ENCODE measurements at places on chromosomes 5 and 9.

- no peak for DNase-seq
Observed at GRCh38 chr5:96374653-96375052, 58.4 kb downstream of the PCSK1 start.

- no peak for DNase-seq
Observed at GRCh38 chr5:33310451-33310850, 130.3 kb upstream of the TARS1 start.

DNA sequence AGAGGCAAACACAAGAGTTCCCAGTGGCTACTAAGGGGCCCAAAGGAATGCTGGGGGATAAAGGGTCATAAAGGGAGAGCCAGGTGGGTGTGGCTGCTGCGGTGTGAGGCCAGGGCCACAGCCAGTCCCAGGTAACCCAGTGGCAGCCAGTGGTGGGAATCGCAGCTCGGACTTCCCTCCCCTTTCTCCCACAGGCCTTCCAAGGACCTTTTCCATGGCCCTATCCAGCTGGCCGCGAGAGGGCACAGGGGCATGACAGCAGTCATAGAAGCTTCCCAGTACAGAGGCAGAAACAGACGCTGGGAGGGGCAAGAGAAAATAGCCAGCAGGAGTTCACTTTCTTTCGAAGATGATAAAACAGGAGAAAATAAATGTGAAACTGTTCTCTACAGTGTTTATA is 257.6 kb downstream of the SEMA5A start:
- DNase-seq = peak; percentile 63

DNA sequence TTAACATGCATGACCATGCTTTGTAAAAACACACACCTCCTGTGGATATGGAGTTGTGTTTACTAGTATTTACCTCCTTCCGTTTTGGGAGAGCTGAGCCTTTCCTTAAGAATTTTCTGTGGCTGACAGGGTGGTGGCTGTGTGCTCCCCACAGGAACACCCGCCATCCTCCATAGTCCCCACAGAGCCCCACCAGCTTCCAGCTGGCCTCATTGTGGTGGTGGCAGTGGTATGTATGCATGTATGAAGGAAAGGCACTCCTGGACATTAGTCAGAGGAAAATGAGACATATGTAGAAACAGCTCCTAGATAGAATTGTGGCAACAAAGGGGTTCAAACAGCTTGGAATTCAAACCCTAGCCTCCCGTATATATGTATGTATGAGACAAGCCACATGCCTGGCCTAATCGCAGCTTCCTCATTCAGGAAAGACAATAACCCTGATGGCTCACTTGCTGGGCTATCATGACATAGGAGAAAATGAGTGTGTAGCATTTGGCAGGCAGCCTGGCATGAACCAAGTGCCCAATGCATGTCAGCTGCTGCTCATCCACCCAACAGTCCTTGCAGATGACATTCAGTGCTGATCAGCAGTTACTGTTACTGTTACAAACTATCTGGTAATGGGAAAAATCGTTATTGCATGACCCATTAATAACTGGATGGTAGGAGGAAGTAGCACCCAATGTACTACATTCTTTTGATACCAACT is 459.7 kb downstream of the EBF1 start:
- no peak for DNase-seq

DNA sequence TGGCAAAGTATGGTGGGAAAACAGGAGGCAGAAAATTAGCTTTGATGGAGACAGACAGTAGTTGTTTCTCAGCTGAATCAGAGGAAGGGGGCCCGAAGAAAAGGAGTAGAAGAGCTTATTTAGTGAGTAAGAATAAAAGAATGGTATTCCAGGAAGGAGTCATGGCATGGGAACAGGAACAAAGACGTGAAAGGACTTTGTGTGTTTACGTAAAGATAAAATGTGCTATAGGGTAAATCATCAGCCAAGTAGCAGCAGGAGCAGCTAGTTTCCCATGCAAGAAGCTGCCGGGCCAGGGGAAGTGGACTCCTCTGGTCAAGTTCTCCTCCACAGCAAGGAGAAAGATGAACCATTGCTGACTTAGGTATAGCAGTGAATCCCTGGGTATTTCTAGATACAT is 454.5 kb downstream of the HINT1 start:
- DNase-seq = no peak

GRCh38 chr5:173290477-173291131 is 37.6 kb downstream of the STC2 start:
- no peak for DNase-seq

GRCh38 chr5:178739452-178740180 is 9.2 kb upstream of the ZNF354A start:
- DNase-seq = no peak

- no peak for DNase-seq
Observed at GRCh38 chr5:178992291-178992895, 2.7 kb downstream of the GRM6 start.

DNA sequence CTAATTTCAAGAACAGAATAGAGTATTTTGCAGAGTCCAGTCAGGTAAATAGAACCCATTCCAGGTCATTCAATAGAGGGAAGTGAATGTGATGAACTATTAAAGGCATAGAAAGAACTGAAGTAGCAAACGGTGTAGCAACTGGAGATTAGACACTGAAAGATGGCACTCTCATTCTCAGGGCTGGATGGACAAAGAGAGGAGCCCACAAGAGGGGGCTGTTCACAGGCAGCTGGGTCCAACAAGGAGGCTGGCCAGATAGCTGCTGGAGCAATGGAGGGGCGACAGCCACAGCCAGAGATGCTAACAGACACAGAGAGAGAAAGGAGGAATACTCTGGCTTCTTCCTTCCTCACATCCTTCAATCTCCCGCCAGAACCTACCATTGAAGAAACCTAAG is 93.1 kb upstream of the SMARCA2 start:
- no peak for DNase-seq

DNA sequence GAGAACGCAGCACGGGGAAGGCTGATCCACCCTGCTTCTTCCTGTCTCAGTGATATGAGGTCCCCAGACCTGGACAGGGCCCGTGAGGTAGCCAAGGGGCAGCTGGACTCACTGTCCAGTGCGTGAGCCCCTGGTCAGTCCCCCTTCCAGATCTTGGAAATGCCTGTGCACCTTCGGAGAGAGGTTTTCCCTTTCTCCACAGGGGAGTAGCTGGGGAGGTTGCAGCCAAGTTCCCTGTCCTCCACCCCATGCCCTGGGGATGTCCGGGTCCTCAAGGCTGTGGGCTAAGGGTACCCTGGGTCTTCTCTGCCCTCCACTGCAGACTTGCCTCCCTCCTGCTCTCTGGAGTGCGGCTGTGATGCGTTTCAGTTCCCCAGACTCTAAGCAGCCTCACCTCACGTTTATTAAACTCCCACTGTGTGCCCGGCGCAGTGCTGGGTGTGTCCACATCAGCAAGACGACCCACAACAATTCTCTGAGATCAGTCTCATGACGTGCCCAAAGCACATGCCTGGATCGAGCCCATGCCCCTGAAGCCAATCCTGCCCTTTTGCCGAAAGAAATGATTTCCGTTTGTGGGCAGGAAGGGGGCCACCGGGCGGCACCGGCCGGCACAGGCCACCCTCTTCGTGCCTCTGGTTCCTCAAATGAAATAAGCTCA is 101.3 kb upstream of the PHYKPL start:
- peak; percentile 35 for DNase-seq

DNA sequence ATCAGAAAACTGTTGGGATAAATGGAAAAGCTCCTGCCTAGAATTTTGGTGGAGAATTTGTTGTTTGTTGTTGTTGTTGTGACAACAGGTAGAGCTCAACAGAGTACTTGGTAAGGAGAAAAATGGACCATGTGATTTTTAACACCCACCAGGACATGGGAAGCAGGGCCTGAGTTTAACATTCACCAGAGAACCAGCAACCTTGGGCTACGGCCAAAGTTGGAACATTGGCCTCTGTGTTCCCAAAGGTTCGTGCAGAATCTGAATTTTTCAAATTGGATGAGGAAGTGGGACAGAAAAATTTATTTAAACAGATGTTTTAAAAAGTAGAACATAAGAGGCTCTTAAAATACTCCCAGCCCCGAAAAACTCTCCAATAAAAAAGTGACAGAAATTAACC is 127.0 kb downstream of the GNA14 start:
- peak; percentile 65 for DNase-seq

DNA sequence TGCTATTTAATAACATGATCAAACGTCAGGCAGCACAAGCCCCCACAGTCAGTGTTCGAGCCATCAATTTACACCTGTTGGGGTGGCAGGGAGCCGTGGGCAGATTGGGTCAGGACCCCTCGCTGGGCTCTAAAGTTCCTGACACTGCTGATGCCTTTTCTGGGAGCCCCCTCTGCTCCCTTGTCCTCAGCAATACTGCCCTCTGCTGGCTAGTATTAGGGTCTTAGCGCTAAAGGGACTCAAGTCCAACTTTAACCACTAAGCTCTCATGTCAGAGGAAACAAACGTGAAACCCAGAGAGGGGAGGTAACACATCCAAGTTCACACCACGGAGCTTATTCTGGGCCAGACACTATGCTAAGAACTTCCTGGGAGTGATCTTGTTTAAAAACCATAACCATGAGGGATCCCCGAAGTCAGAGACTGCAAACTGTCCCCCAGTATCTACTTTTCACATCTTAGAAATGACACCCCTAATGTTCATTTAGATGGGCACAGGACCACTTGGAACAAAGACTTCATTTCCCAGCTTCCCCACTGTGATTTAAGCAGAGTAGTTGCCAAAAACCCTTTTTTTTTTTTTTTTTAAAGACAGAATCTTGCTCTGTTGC is 20.4 kb downstream of the ANKS6 start:
- DNase-seq = no peak

GRCh38 chr5:33068786-33069185 is 357.7 kb downstream of the NPR3 start:
- no peak for DNase-seq

GRCh38 chr9:37747271-37747753 is 6.3 kb upstream of the TRMT10B start:
- peak; percentile 71 for DNase-seq

DNA sequence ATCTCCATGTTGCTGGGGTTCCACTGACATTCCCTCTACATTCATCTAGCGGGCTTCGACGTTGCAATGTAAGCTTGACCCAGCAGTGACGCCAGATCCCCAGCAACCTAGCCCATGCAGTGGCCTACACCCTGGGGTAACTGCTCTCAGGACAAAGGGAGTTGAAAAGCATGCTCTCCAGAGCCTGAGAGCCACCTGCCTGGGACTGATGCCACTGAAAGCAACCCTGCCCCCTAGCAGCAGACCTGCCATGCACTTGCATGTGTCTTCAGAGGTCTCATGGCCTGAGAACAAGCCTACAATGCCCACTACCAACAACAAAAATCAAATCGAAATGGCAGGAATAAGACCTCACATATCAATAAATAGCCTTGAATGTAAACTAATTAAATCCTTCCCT is 330.3 kb downstream of the TRIM36 start:
- no peak for DNase-seq

GRCh38 chr9:95015569-95015968 is 289.1 kb downstream of the AOPEP start:
- no peak for DNase-seq

GRCh38 chr5:164470312-164470711 is 964.9 kb downstream of the MAT2B start:
- no peak for DNase-seq

DNA sequence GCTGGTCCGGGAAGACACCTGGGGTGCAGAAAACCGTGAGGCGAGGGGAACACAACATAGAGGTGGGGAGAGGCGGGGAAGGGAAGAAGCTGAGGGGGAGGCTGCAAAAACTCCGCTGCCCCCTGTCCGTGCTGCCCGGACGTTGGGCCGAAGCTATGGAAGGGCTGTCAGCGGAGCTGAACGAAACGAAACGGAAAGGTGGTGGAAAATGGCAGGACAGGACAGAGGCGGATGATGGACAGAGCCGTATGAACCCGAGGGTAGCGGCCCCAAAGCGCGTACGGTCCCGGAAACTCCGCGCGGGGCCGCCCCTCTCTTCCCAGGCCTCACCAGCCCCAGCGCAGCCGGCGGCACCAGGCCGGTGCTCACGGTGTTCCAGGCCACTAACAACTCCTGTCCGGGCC is 272 bp downstream of the ANAPC2 start:
- DNase-seq = no peak

All from dorsolateral prefrontal cortex (tissue), 122 donors.